ENCODE measurements at places on chromosomes 4 and X.
A peak's percentile ranks its signal among the peaks of the same experiment; 100 is the strongest.

- DNase-seq: peak; percentile 26
These were observed 3.4 kb downstream of the TFE3 start for GRCh38 chrX:49039598-49040375.

- DNase-seq: no peak
These were observed 113.5 kb downstream of the PTTG2 start for GRCh38 chr4:38073596-38074234.

DNA sequence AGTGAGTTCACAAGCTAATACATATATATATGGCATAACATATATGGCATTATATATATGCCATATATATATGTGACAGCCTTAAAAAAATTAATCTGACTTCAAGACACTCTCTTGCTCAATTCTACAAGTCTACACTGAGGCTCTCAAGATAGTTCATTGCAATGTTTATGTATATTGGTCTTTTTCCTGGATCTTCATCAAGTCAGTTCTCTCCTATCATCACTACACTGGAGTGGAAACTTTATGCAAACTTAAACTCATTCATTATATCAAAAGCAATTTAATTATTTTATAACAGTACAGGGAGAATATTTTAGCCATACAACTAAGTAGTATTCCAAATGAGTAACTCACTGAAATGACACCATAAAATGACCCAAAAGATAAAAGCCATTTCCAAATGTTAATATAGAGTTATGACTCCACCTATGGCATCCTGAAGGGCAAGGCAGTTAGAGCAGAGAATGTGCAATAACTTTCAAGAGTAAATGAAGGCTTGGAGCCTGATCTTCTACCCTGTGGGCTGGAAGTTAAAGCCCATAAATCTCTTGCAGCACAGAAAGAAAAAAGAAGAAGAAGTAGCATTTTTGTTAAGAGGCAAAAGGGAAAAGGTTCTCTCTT lies 176.3 kb upstream of the SLIT2 start:
- DNase-seq: no peak

DNA sequence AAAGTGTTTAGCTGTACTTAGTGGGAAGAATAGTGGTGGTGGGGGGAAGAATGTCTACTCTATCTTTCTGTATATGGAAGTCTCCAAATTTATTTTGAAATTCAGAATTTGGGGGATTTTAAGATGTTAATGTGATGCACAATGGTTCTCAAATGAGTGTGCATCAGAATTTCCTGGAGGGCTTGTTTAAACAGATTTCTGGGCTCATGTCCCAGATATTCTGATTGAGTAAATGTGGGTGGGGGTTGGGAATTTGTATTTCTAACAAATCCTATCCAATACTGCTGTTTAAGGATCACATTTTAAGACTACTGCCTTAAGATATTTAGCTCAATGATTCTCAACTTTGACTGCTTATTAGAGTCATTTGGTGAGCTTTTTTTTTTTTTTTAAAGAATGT lies 15.1 kb upstream of the INTS6L start:
- no peak for DNase-seq

- DNase-seq: no peak
These were observed 25.3 kb downstream of the STARD8 start for GRCh38 chrX:68672581-68673318.

DNA sequence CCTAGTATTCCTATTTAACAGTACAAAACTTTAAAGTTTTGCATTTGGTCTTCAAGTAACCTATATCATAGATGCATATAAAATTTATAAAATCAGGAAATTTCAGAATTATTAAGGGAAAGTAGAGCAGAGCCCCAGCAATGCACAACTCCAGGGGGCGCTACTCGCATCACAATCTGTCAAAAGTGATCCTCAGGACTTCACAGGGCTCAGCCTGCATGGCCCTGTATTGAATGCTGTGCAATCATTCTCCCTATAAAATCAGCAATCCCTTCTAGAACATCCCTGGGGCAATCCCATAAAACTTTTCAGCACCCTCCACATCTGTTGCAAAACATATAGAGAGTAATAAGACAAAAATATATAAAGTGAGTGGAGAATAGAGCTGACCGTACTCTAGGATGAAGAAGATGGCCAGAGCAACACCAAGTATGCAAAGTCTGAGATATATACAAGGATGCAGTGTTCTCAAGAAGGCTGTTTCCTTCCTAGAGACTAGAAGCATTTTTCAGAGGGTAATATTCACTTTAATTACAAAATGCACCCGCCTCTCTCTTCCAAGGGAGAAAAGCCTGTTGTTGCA lies 12.5 kb upstream of the PPARGC1A start:
- no peak for DNase-seq

Measured in stimulated activated CD8-positive, alpha-beta memory T cell treated with anti-CD3 and anti-CD28 coated beads, Interleukin-15, amount 100 ng/mL, for 48 hours (primary cell).